ENCODE measurements at places on chromosomes 7 and 10.

DNA sequence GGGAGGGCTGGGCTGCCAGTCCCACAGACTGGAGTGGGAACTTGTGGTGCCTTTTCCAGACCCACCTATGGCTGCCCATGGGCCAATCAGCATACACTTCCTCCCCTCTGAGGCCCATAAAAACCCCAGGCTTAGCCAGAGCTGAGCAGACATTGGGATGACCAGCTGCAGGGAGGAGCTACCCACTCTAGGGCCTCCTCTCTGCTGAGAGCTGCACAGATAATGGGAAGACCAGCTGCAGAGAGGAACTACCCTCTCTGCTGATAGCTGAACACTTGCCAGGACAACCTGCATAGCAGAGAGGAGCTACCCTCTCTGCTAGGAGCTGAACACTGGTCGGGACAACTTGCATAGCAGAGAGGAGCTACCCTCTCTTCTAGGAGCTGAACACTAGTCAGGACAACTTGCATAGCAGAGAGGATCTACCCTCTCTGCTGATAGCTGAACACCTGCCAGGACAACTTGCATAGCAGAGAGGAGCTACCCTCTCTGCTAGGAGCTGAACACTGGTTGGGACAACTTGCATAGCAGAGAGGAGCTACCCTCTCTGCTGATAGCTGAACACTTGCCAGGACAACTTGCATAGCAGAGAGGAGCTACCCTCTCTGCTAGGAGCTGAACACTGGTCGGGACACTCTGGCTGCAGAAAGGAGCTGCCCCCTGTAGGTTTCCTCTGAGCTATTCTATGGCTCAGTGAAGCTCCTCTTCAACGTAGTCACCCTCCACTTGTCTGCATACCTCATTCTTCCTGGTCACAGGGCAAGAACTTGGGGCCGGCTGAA lies 88.3 kb upstream of the CACUL1 start:
- DNase-seq: no peak

- DNase-seq: no peak
Observed at GRCh38 chr10:101721806-101722205, 26.8 kb upstream of the FBXW4 start.

DNA sequence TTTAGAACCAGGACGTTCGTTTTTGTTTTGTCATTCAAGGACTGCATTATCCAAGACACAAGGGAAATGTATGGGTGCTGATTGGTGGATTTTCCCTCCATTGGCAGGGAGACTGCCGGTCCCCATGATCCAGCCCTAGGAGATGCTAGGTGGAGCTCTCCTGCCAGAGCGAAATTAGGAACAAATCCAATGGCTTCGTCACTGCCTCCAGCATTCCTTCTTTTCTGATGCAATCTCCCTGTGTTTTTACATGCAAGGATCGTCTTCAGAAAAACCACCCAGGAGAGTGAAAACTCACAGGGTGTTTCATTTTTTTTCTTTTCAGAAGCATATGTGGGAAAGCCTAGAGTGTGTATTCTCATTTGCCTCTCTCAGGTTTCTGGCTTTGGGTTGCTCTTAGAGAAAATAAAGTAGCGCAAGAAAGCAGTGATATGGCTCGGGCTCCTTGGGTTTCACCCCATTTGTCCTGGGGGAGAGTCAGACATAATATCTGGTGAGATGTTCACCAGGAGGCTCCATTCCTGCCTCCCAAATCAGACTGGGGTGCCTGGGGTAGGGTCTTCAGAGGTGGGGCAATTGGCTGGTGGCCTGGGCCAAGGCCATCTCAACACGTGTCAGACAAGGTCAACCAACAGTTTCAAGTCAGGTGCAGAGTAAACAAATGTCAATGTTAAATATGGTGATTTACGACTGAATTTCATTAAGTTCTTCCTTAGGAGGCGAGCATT lies 450.9 kb upstream of the MKI67 start:
- DNase-seq: no peak

DNA sequence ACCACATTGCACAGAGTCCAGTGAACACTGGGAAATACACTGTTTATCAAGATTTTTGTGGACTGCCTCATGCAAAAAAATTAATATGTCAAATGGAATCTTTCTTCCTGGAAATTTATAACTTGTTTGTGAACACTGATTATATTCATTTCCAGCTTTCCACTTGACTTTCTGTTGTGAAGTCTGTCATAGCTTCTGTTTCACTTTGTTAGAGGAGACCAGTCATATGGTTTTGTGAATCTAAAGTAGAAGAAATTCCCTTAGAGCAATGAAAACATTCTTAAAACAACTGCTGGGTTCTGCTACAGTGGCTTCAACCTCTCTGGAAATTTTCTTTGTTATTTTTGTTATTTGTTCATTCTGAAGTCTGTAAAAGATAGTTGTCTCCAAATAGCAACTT lies 349.5 kb upstream of the NFE2L3 start:
- no peak for DNase-seq

DNA sequence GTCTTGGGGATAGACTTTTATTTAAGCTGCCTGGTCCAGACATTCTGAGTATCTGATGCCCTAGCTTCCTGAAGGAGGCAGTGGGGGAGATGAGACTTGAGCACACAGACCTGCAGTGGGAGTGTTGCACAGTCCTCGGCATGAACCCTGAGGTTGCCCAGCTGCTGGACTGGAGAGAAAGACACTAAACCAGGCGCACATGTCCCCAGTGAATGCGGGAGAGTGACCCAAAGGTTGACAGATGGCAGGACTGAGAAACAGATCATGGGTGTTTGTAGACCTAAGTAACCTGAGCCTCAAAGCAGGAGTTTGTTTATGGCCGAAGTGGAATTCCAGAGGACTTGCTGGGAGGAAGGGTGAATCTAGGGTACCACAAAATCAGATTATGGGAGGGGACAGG lies 15.7 kb upstream of the MSRB2 start:
- DNase-seq: no peak

DNA sequence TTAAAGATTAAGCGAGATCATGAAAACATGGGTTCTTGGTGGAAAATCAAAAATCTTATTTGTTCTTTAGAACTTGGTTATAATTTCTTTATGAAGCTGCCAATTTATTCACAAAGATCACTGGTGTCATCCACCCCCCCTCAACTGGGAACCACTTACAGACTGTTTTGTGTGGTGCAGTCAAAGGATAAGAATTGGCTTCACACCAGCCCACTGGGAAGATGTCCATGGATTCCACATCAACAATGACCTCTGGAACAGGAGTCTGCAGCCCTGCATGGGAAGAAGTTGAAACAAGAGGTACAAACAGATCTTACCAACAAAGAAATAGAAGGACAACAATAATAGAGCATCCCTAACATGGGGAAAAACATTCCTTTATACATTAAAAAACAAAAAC lies 205.2 kb downstream of the SFMBT2 start:
- DNase-seq: no peak

DNA sequence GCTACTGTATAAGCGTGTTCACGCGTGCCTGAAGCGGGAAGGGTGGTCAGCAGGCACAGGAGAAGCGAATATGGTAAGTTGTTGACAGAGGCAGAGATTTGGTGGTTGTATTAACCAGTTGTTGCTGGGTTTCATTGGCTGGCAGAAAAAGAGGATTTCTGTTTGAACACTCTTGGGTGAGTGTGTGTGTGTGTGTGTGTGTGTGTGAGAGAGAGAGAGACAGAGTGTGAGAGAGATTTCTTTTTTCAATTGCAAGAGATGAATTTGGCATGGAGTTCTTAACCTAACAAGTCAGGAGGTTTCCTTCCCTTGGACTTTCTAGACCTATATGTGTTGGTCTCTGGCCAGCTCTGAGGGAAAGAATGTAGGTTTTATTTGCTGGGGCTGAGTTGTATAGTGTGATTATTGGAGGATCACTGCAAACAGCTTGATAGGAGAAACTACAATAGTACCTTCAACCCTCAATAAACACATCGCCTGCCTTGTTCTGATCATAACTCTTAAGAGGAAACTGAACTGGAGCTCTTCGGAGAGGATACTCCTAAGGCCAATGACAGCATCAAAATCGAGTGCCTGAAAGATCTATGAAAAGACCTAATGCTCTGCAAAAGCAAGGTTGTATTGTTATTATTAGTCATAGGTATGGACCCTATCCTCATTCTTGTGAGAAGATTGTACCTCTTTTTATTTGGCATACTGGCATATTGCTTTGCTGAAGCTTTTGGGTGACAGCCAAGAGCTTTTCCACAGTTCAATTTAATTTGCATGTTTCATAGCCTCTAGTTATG lies 1.2 kb downstream of the MCU start:
- peak; percentile 68 for DNase-seq

DNA sequence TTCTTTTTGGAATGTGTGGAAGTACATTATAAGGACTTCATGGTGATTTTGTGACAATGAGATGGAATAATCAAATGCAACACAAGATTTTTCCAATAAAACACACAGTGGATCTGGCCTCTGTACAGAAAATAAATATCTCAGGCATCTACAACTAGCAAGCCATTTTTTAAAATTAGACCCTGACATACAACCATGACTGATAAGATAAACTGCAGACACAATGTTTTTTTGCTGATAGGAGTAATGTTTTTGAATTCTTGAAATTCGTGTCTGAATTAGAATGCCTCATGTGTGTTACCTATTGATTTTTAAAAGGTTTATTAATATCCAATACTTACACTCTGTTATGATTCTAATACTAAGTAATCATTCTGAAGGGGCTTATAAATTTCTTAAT lies 328.1 kb downstream of the HGF start:
- no peak for DNase-seq

DNA sequence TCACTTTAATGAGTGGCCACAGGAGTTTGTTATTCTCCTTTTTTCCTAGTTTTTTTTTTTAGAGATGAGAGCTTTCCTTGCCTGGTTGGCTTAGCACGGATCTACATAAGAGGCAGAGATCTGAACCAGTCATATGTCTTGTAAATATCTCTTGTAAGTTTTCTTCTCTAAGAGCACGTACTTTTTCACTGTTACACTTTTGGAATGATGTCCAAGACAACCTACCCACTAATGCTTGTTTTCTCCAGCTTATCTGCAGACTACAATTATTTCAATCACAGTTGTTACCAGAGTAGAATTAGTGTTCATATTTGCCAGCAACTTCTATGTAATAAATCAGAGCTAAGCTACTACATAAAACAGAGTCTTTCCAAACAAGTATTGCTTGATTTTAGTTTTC lies 444.6 kb downstream of the KCNMA1 start:
- no peak for DNase-seq

- DNase-seq: peak; percentile 100
Observed at GRCh38 chr7:56106108-56107073, at the start of gene CHCHD2. Gene CHCHD2, minus strand, starts transcription at chr7:56106476. Its CDS starts 63 bp downstream, at chr7:56106413.

GRCh38 chr10:80526218-80526617 lies 11.5 kb upstream of the SH2D4B start:
- DNase-seq: no peak

DNA sequence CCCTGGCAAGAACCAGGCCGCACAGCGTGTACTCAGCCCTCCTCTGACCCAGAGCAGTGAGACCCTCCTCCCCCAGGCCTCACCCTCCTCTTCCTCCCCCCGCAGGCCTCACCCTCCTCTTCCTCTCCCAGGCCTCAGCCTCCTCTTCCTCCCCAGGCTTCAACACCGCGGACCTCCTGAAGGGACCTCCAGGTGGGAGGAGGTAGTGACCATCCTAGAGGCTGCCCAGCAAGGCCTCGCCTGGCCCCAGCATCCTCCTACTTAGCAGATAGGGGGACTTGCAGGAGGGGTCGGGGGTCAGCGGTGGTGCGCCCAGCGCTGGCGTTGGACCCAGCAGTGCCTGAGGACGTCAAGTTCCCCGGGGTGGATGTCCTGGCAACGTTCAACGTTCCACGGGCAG lies 270.8 kb downstream of the ELFN1 start:
- no peak for DNase-seq

GRCh38 chr7:157139111-157139809 lies 534 bp downstream of the UBE3C start:
- no peak for DNase-seq

GRCh38 chr10:79937701-79938151 lies 11.2 kb downstream of the SFTPD start:
- DNase-seq: no peak

GRCh38 chr10:122454071-122454470 lies 382 bp upstream of the ARMS2 start:
- DNase-seq: no peak

GRCh38 chr7:157990226-157990880 lies 597.3 kb downstream of the PTPRN2 start:
- no peak for DNase-seq

DNA sequence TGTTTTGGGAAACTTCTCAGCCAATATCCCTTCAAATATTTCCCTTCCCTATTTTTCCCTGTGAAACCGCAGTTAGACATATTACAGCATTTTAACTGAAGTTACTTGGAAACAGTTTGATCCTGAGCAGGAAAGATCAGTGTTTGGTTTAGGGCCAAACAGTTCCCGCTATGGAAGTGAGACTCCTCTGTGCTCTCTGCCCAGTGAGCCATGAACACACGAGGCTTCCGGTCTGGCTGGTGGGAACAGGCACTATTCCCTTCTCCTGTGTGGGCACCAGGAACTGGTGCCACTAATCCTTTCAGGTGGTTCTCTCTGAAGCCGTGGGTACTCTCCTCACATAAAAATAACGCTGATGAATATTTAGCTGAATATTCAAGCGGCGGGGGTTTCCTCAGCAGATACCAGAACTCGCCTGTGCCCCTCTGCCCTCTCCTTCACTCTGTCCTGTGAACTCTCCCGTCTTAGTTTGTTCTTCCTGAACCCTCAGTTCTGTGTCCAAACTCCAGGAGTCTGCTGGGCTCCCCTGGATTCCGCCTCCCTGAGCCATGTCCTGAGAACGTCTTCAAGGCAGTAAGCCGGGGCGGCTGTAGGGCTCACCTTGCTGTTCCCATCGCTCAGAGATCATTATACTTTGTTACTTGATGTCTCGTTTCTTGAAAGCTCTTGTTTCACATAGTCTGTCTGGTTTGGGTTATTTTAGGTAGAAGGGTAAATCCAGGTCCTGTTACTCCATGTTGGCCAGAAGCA lies 25.7 kb downstream of the FOXL3 start:
- no peak for DNase-seq

DNA sequence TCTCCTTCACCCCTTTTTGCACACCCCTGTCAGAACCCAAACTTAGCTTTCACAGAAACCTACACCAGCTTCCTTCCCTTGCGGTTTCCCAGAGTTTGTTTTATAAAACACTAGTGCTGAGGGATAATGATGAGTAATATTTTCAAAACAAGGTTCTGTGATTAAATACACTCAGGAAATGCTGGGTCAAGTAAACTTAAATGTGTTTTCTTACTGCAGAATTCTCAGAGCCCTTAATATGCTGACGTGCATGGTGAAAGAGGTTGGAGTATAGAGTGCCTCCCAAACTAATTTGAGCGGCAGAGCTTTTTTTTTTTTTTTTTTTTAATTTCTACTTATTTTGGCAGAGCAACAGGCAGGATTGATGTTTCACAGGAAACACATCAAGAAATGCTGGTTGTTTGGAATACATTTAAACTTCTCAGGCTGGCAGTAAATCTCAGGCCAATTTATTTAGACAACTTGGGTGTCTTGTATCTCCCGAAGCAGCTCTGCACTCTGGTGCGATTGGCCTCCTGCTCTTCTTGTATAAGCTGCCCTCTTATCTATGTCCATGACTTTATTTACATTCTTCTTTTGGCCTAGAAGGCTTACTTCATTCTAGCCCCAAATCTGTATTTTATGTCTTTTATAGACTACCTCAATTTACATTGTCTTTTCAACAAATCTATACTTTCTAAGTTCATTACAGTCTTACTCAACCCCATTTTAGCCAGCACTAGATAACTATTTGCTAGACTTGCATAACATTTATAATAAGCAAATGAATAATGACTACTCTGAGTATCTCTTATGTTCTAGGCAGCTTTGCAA lies 165.4 kb downstream of the BMPER start:
- no peak for DNase-seq

- no peak for DNase-seq
Observed at GRCh38 chr7:7911369-7912123, 57.0 kb upstream of the GLCCI1 start.

Measured in cerebellar cortex (tissue), 1 donor.